ENCODE measurements at places on chromosomes 11 and 22.

GRCh38 chr11:37984991-37985390, 1387.0 kb upstream of the RAG2 start:
- no peak for DNase-seq

DNA sequence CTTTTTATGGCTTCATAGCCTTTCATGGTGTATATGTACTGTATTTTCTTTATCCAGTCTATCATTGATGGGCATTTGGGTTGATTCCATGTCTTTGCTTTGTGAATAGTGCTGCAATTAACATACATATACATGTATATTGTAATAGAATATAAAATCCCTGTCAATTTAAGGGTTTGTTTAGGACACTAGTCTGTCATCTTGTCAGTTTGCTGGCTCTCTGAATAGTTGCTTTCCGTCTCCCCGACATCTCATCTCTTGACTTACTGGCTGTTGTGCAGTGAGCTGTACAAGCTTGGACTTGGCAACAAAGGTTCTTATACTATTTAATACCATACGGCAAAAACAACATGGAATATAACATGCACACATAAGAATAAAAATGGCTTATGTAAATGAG, 1487.5 kb downstream of the LRRC4C start:
- DNase-seq: no peak

DNA sequence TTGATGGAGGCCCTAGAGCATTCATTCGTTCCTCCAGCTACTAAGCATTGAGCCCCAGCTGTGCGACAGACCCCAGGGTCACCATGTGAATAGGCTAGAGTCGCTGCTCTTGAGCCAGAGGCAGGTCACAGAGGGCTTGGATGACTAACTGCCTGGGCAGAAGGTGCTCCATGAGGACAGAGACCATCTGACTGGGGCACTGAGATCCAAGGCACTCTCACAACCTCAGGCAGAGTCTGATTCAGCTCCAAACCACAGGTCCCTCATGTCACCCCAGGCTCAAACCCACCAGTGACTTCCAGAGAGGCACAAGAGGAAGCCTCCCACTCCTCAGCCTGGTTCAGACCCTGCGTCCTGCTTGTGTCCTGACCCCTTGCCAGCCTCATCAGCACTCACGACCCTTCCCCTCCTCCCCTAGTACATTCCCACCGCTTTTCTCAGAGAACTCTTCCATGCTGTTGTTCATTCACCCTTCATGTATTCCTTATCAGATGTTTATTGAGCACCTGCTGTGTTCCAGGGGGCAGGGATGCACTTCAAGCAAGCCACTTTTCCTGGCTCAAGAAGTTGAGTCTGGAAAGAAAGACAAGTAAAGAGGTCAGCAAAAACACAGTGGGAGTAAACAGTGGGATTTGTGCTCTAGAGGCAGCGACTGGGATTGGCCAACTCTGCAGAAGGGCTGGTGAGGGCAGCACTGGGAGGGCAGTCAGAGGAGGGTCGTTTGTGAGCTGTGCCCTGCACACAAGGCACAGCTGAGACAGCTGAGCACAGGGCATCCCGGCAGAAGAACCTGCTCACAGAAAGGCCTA, 9.3 kb downstream of the OAF start:
- DNase-seq: no peak

DNA sequence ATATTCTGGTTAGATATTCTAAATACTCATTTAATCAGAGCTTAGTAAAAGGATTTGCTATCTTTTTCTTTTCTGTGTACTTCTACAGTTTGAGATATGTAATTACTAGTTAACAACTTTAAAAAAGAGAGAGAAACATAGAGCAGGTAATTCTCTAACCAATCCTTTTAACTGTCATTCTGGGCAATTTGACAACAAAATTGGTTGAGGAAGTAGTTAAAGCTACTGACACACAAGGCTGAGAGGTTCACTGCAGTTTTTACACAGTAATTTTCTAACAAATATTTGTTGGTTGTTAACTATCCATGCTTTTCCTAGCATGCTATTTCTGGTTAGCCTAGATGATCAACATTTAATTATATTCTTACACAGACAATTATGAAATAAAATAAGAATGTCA, 3.6 kb downstream of the SOX6 start:
- no peak for DNase-seq

DNA sequence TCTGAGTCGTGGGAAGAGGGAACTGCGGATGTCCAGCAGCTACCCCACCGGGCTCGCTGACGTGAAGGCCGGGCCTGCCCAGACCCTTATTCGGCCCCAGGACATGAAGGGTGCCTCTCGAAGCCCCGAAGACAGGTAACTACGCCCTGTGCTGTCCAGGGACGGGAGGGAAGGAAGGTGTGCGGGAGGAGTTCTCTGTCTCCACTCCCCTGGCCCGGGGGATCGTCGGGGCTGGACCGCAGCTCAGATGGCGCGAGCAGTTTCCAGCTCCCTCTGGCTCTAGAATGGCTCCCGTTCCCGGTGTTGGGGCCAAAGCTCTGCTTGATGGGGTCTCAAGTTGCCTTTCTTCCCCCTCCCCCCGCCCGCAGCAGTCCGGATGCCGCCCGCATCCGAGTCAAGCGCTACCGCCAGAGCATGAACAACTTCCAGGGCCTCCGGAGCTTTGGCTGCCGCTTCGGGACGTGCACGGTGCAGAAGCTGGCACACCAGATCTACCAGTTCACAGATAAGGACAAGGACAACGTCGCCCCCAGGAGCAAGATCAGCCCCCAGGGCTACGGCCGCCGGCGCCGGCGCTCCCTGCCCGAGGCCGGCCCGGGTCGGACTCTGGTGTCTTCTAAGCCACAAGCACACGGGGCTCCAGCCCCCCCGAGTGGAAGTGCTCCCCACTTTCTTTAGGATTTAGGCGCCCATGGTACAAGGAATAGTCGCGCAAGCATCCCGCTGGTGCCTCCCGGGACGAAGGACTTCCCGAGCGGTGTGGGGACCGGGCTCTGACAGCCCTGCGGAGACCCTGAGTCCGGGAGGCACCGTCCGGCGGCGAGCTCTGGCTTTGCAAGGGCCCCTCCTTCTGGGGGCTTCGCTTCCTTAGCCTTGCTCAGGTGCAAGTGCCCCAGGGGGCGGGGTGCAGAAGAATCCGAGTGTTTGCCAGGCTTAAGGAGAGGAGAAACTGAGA, 1.4 kb downstream of the ADM start:
- peak; percentile 15 for DNase-seq

Data from stimulated activated CD4-positive, alpha-beta T cell treated with anti-CD3 and anti-CD28 coated beads, Interleukin-1b, Interleukin-23, amount 100 ng/mL, for 4 hours (primary cell).